ENCODE measurements at places on chromosomes 3 and 15.

DNA sequence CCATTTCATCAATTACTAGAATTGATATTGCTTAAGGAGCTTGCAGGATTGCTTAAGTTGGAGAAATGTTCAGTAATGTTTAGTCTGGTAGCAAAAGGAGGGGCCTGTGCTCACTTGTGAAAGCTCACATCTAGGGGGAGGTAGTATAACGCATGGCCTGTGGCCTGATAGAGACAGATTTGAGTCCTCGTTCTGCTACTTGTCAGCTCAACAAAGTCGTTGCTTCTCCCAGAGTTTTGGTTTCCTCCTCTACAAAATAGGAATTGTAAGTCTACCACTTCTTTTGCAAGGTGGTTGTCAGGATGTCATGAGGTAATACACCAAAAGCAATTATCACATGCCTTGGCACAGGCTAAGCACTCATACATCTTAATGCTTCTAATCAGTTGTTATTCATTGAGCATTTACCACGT, 1.3 kb downstream of the ST3GAL6 start:
- no peak for DNase-seq

- DNase-seq: no peak
These were observed 579.8 kb upstream of the CCDC54 start for GRCh38 chr3:106797461-106797860.

DNA sequence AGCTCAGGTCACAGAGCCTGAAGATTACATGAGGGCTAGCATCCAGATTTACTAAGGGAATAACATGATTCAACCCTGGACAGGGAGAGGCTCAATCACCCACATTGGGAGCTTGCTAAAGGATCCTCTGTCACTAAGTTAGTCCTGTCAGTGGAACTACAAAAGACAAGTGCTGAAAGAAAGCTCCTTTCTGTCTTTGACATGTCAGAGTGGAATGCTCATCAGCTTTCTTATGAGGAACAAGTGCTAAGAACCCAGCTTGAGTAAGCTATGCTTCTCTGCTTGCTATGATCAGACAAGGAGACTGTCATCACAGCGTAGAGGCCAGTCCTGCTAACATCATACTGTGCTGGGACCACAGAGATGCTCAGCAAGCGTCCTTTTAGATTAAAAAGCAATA, 74.5 kb downstream of the MB21D2 start:
- no peak for DNase-seq

DNA sequence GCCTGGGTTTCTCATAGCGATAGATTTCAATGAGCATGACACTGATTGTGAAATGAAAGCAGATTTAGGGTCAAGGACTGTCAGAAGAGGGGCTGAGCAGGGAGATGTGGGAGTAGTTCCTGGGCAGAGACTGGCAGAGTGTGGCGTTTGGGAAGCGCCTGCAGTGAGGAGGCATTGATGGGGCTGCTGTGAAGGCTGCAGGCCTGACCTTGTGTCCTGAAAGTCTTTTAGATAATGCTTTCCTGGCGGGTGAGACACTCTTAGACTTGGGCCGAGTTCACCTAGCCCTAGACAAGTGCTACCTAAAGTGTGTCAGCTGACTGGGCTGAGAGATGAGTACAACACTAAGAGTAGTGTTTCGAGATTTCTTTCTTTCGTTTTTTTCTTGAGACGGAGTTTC, 20.7 kb downstream of the USP13 start:
- DNase-seq: no peak

DNA sequence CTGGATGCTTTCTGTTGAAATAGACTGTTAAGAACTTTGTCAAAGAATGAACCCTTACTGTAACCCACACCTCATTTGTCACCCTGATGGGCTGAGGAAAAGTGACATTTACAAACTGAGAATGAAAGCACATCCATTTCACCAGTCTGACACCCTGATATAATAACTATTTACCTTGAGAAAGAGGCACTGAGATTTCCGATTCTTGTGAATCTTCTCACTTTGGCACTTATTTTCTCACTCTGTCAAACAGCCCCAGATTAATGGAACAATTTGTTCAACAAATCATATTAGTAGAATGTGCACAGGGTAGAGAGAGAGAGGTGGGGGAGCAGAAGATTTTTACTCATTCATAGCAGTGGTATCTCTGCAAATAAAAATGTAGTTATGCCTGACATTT, 606.9 kb downstream of the MCTP2 start:
- DNase-seq: no peak

Measured in amygdala (tissue), 56 donors.